Omental fat pad (tissue), 4 donors: ENCODE measurements at places on chromosomes 2 and 18. TPM values are rescaled to one million over a fixed set of nuclear protein-coding genes. Genes with fewer than 3 reads are reported as not detected.

- DNase-seq: no peak
These were observed 28.8 kb upstream of the TMEM18 start for GRCh38 chr2:705971-706511.

GRCh38 chr2:204008352-204008751 is 71.8 kb downstream of the ICOS start:
- no peak for DNase-seq

GRCh38 chr2:94995553-94996304 is 29.8 kb upstream of the MAL start:
- no peak for DNase-seq

GRCh38 chr2:177397481-177398289 is 5.1 kb downstream of the AGPS start:
- DNase-seq: no peak

The PROC gene
- total RNA-seq: not detected
